GM13977 (cell line): ENCODE measurements at places on chromosomes 12 and 14.

GRCh38 chr12:64618953-64619590 is 8.8 kb downstream of the RASSF3 start:
- peak; percentile 51 for DNase-seq

DNA sequence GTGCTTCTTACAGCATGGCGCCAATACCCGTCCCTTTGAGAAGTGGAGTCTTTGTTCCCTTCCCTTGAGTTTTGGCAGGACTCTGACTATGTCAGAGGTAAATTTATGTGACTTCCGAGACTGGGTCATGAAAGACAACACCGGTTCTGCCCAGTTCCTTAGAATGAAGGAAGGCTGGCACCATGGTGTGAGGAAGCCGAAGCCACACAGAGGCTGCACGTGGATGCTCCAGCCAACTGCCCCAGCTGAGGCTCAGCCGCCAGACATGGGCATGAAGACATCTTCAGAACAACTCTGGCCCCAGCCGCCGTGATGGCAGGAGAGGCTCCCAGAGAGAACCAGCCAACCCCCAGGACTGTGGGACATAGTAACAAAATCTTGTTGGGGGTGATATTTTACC is 111.2 kb downstream of the CALM1 start:
- DNase-seq = no peak

- DNase-seq = no peak
These were observed 11.0 kb upstream of the DHRS4 start for GRCh38 chr14:23942587-23942986.

GRCh38 chr14:52068615-52069306 is at the start of gene NID2:
Gene NID2, minus strand, starts transcription at chr14:52069059. Its CDS starts 65 bp downstream, at chr14:52068994.
- DNase-seq = peak; percentile 76

GRCh38 chr14:74960736-74961135 is 5.3 kb upstream of the PGF start:
- no peak for DNase-seq

- no peak for DNase-seq
These were observed 2.0 kb upstream of the ANG start for GRCh38 chr14:20686386-20687143.

GRCh38 chr12:58695263-58695662 is 225.0 kb downstream of the LRIG3 start:
- DNase-seq = no peak

DNA sequence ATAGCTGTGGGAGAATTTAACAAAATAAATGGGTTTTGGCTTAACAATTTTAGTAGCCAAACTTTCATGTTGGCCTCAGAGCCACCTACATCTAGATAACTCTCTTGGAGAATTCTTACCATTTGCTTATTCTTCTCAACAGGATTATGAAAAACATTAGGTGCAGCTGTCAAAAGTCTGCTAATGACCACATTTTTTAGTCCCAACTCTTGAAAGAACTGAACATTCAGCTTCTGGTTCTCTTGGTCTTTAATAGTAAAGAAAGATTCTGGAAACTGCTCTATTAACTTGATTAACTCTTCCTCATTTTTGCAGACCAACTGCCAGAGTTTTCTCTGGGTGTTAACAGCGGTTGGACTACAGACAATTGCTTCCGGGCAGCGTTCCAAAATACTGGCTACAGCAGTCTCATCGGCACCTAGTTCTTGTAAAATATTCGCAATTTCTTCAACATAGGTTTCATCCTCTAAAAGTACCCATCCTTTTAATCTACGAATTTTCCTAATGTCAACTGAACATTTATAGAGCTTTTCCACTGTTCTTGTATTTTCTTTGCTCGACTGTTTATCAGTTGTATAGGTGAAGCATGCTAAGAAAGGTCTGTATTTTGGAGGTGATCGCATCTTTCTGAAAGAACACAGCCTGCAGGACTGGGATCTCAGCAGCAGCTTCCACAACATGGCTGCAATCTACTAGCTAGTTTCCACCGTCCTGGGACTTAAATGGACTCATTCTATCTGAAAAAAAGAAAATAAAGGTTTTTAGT is 8.7 kb downstream of the MTERF2 start:
- no peak for DNase-seq

DNA sequence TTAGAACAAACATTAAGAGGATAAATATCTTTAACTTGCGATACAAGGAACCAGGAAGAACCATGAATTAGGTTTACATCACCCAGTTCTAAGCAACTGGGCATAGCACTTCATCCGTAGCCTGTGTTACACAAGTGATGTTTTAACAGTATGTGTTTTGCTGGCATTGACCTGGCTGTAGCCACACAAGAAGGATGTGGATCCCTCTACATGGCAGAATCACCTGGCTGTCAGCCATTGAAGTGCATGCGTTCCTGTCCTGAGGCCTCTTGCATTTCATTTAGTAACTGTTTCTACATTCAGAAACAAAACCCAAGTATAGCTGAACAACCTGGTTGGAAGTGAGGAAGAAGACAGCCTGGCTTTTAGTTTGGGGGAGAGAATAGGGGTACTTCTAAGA is 72.2 kb downstream of the TGFB3 start:
- no peak for DNase-seq

- DNase-seq = no peak
These were observed 25.8 kb downstream of the ERG28 start for GRCh38 chr14:75634848-75635247.
